ENCODE measurements at places on chromosomes 1 and 21.
A peak's percentile ranks its signal among the peaks of the same experiment; 100 is the strongest.

DNA sequence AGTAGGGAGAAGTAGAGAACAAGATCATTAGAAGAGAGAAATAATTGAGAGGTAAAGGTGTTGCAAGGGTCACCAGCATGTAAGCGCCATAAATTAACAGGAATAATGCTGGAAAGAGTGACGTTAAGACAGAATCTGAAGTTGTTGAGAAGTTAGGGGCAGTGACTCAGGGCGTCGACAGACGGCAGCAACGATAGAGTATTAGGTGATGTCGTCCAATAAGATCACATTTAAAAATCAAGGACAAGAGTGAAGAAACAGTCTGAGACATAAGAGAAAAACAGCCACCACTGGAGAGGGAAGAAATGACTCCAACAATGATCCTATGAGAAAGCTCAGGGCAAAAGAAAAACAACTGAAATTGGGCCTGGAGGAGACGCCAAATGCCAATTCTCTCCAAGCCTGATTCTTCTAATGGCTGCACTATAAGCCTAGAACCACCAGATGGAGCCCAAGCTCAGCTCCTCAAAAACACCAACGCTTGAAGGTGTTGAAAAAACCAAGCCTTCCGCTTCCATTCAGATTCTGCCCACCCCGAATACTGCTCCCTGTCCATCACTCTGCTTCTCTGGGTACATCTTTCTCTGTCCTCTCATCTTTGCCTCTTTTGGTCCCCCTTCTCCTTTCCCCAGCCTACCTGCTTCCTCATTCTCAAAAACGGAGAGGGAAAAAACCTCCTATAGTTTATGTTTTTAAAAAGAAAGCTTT is 70.0 kb downstream of the LUZP1 start:
- peak; percentile 68 for DNase-seq

GRCh38 chr1:203582568-203582967 is 44.1 kb upstream of the ATP2B4 start:
- DNase-seq: no peak

GRCh38 chr1:229370601-229371021 is 27.8 kb upstream of the CCSAP start:
- DNase-seq: no peak

DNA sequence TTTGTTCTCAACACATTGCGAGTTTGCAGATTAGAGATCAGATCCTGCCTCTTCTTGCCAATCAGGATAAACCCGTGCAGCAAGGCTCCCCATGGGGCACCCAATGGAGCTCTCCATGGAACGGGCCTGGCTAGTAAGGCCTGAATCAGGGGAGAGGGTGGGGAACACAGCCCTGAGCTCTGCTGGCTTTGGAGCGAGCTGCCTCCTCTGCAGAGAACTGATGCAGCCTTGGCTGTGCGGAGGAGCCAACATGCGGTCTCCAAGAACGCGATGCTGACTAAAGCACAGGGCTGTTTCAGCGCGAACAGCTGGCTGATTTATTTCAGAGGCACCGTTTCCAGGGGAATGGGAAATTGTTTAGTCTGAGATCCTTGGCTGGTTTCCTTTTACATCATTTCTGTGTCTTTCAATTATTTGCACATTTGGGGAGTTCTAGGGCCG is 139.7 kb downstream of the TSEN15 start:
- no peak for DNase-seq

Measured in bronchial epithelial cell (primary cell).